ENCODE measurements at places on chromosomes 3 and 15.

GRCh38 chr3:64260431-64260830 is 35.2 kb upstream of the PRICKLE2 start:
- DNase-seq: no peak

GRCh38 chr3:180416111-180416594 is 185.8 kb upstream of the TTC14 start:
- DNase-seq: no peak

GRCh38 chr3:46096336-46096735 is 69.1 kb upstream of the XCR1 start:
- no peak for DNase-seq

GRCh38 chr3:119352863-119353527 is 58.8 kb downstream of the ARHGAP31 start:
- no peak for DNase-seq

GRCh38 chr3:77039606-77040171 is at the start of gene ROBO2:
Gene ROBO2 (plus strand): TSS chr3:77040099. CDS start chr3:77040786, 687 bp downstream.
- no peak for DNase-seq

GRCh38 chr3:83769791-83770663 is 1188.8 kb upstream of the CADM2 start:
- no peak for DNase-seq

GRCh38 chr15:70775160-70775559 is 11.8 kb upstream of the UACA start:
- no peak for DNase-seq

DNA sequence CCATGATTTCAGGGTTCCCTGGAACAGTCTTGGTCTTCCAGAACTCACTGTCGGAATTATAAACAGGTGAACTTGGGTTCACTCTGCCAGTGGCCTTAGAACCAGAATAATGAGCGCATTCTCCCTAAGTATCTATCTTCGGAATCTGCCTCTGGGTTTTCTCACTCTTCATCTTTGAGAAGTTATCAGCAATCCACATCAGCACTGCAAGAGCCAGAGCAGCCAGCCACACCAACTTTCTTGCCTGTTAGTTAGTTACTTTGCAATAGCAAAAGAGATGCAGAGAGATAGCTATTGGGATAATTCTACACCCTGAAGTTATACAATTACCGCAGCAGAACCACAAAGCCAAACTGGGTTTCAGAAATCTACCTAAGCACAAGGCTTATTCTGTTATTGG is 25.8 kb downstream of the GLB1 start:
- DNase-seq: no peak

DNA sequence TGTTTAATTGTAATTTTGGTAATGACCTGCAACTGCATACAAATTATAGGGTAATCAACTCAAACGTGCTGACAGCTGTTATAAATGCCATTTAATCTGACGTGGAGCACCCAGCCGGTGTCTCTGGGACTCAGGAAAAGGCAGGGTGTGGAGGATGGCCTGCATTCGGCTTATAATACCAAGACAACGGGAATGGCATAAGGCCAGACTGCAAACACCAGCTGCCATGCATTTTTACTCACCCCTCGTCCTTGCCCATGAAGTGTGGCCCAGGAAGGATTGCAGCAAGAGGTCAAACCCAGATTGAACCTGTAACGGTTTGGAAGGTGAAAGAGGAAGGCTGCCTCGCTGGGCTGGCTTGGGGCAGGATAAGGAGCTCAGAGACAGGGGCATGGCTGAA is 96.4 kb downstream of the WNT7A start:
- DNase-seq: no peak

DNA sequence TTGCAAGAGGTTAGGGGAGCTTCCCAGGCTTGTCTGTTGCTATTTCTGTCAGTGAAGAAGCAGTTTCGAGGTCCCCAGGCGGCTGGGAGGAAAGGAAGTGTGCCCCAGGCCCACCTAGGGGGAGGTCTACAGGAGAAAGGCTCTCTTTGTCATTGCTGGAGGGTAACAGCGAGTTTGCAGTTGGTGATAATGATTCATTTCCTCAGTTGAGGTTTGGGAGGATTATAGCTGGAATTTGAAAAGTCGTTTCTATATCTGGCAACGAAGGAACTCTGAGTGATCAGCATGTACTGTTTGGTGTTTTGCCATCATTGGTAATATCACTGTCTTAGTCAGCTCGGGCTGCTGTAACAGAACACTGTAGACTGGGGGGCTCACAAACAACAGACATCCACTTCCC is 65.5 kb upstream of the UBE3A start:
- DNase-seq: no peak

- no peak for DNase-seq
These were observed 408.6 kb downstream of the PDCD6IP start for GRCh38 chr3:34207002-34207401.

DNA sequence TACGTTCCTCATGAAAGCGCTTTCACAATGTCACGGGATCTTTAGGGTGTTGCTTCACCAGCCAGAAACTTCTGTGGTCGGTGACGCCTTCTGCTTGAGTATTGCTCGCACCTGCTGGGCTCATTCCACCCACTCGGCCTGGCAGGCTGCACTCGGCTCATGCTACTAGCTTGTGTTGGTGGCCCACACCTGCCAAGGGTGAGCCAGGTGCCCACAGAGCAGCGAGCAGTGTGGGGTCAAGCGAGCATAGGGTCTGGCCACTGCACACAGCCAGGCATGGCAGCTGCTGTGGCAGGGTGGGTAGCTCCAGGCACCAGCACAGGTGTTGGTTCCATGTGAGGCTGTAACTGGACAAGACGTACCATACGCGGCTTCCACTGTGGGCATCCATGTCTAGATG is 202.9 kb upstream of the CADM2 start:
- DNase-seq: no peak

DNA sequence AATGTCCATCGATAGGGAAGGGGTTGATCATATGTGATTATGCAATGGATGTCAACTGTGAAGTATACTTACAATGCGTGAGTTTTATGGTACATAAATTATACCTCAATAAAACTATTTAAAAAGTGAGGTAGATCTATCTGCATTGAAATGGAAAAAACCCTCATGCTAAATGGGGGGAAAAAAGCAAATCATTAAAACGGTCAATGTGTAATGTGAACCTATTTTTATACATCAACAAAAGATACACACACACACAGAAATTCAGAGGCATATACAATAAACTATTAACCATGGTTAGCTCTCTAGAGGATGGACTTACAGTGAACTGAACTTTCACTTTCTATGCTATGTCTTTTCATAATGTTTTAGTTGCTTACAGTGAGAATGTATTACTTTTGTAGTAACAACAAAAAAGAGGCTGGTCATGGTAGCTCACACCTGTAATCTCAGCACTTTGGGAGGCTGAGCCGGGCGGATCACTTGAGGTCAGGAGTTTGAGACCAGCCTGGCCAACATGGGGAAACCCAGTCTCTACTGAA is 23.1 kb downstream of the STIMATE start:
- no peak for DNase-seq

DNA sequence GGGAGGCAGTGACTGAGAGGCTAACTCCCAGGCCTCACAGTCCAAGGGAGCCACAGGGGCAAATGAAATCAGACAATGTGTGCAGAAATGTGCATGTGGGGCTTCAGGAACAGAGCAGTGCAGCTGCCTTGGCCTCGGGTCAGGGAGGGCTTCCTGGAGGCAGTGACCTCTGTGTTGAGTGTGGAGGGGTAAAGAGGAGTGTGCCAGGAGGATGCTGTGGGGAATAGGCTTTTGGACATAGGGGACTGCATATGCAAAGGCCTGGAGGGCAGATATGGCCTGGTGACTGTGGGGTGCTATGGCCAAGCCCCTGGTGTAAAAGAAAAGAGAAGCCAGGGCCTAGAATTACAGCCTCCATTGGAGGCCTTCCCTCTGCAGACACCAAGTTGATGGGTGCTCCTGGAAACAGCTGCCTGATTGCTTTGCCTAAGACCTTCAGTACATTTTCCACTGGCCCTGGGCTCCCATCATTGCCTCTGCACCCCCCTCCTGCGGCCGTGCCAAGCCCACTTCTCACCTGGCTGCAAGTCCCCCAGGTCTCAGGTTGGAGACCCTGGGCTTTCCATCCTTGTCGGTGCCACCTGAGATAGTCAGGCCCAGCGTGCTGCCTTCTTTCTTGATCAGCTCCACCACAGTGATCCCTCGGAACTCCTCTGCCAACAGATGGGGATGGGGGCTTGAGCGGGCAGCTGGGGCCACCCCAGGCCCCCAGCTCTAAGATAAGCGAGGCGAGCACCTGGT is 15.1 kb downstream of the GRIP2 start:
- DNase-seq: no peak

DNA sequence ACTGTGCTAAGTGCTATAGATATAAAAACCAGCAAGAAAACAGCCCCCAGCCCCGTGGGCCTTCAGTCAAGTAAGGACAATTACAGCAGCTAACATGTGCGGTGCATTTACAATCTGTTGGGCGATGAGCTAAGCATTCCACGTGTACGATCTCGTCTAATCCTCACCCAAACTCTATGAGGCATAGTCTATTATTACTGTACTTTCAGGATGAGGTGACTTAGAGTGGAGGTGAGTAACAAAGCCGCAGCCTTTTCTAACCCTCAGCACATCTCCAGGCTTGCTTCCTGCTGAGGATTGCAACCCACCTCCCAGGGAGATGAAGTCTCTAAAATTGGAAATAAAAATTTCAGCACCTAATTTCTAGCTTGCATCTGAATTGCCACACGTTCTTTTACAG is 53.2 kb upstream of the MCF2L2 start:
- no peak for DNase-seq

GRCh38 chr3:35291471-35292236 is 347.7 kb upstream of the ARPP21 start:
- DNase-seq: no peak

DNA sequence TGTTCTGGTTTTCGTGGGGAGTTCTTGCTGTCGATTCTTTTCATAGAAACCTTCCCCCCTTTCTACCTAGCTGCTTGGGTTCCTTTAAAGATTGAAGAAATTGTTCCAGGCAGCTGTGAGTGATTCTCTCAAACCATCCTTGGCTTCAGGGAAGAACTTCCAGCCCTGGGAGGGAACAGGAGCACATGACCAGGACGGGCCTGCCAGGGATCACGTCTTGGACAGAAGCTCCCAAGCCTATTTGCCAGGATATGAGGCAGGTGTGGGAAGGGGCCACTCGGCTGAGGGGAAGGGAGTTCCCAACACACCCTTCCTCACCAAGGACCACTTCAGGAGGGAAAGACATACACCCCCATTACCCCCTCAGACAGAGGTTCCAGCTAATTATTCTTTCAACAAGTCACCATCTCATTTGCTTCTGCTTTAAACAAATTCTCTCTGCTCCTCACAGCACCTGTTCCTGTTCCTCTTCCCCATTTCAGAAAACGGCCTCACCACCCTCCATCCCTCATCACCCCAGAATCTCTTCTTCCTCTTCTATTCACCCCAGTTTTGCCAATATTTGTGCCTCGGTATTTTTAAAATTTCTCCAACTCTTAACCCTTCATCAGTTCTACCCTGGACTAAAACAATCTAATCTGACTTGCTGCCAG is 62.5 kb downstream of the WHAMM start:
- no peak for DNase-seq

GRCh38 chr3:7204848-7205156 is 343.9 kb downstream of the GRM7 start:
- no peak for DNase-seq

DNA sequence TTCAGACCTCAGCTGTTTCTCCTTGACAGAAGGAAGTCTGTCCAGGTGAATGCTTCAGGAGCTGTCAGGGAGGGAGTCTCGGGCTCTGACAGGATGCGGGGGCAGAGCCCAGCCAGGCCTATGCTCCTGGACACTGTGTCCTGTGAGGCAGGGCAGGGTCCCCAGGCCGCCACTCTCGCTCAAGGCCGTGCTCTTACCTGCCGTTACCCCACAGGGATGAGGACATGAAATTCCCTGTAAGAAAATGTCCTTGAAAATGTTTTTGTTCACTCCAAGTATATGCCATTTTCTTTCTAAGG is 63.9 kb downstream of the BOC start:
- DNase-seq: no peak

All from GM12891 (cell line).